ENCODE measurements at places on chromosomes 5 and 9.

DNA sequence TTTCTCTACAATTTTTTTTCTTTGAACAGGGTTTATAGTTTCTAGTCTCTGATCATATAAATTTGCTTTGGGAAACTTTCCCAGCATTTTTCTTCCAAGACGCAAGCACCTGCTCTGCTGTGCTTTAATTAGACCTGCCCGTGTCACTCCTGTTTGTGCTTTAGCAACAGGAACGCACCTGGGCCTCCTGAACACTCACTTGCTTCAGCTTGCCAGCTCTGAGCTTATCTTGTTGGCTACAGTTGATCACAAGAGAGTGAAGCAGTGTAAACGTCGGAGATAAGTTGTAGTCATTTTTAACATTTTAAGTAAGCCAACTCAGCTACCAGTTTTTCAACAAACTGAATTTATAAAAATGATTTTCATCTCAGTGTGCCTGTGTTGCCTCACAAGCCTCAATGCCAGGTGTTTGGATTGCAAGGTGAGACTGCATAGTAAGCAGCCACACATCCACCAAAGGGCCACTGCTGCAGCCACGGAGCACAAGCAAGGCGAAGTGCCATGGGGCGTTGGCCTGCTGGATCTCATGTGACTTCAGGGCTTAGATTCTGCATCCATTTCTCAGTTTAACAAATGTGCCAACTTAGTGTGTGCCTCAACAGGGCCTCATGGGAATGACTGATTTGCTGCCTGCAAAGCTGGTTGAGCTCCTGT, 166.9 kb downstream of the TRIO start:
- no peak for DNase-seq
- no peak overlapping the region for H3K27ac ChIP-seq
- H3K4me1 ChIP-seq = peaks cover 21% of the 10 kb centered on the region
- peaks cover 19% of the 10 kb centered on the region for H3K36me3 ChIP-seq
- H3K27me3 ChIP-seq = no peaks in the 10 kb centered on the region

DNA sequence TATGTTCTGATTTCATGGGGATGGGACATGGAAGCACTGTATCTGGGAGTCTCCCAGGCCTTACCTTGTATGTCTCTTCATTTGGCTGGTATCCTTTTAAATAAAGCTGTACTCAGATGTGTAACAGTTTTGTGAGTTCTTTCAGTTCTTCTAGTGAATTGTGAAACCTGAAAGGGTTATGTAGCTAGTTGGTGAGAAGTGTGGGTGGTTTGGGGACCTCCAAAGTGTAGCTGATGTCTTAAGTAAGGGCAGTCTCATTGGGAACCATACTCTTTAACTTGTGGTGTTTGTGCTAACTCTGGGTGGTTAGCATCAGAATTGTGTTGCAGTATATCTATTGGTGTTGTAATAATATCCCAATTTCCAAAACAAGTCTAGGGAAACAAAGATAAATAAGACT, 166.9 kb upstream of the CCNH start:
- H3K27me3 ChIP-seq = no peaks in the 10 kb centered on the region
- no peak overlapping the region for H3K27ac ChIP-seq
- DNase-seq = no peak
- no peaks in the 10 kb centered on the region for H3K36me3 ChIP-seq
- H3K4me1 ChIP-seq = no peaks in the 10 kb centered on the region

DNA sequence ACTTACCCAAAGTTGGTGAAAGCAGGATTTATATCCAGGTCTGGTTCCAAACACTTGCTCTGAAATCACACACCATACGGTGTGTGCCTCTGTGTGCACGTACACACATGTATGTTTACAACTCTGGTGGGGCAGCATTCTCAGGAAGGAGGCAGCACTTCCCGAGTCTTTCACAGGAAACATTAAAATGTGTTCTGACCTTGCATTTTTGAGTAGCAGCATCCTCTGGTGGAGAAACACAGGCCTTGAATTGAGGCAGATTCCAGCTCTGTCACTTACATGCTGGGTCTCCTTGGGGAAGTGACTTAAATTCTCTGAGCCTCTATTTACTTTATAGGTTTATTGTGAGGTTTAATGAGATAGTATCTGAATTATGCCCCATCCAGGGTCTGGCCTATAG, 126.4 kb downstream of the RGS3 start:
- H3K4me1 ChIP-seq = peaks cover 89% of the 10 kb centered on the region
- H3K4me3 ChIP-seq = no peak overlapping the region
- DNase-seq = no peak
- H3K27me3 ChIP-seq = no peaks in the 10 kb centered on the region
- no peaks in the 10 kb centered on the region for H3K36me3 ChIP-seq

DNA sequence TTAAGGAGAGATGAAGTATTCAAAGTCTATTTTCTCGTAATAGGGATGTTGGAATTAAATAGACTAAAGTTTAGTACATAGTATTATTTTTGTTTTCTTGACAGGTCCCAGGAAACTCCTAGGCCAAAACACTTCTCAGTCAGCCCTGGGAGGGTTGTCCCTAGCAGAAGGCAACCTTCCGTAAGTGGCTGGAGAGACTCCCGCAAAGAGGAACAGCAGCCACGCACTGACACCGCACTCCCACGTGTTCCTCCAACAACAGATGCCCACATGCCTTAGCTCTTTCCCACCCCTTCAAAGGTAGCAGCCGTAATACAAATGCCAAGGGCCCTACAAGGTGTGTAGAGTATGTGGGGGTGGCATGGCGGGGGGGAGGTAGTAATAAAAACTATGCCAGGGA, 28.4 kb downstream of the PCDHGC5 start:
- H3K27ac ChIP-seq = peak overlapping the region; percentile 93
- H3K4me1 ChIP-seq = peaks cover 79% of the 10 kb centered on the region

DNA sequence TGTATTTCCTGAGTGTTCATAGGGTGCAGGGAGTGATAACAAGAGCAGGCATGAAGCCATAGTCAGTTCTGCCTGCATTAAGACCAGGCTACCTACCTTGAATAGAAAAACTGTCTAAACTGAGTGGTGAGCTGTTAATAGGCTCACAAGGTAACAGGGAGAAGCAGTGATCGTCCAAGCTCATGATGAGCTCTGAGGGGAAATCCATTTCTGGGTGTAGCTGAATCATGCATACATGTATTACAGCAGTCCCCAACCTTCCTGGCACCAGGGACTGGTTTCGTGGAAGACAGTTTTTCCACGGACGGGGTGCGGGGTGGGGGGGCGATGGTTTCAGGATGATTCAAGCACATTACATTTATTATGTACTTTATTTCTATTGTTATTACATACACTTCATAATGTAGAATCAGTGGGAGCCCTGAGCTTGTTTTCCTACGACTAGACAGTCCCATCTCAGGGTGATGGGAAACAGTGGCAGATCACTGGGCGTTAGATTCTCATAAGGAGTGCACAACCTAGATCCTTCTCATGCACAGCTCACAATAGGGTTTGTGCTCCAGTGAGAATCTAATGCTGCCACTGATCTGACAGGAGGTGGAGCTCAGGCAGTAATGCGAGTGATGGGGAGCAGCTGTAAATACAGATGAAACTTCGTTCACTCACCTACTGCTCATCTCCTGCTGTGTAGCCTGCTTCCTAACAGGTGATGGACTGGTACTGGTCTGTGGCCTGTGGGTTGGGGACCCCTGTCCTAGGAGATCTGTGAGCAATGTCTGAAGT, 100.0 kb upstream of the IL6ST start:
- no peaks in the 10 kb centered on the region for H3K36me3 ChIP-seq
- H3K4me3 ChIP-seq = no peak overlapping the region
- no peak overlapping the region for H3K27ac ChIP-seq
- no peak for DNase-seq

DNA sequence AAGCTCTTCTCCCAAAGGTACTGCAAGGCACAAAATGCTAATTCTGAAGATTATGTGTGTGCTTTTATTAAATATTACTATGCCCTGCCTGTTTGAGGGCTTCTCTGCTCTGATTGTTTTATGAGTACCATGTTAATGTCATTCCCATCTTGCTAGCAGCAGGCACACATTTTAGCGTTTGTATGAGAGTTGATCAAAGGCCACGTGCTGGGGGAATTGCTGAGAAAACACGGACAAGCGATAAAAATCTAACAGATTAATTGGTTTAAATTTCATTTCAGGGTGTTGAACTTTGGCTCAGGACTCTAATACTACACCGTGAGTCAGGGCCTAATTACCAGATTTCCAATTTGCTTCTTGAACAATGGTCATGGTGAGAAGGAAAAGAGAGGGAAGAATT, 298.4 kb downstream of the EBF1 start:
- H3K4me3 ChIP-seq = no peak overlapping the region
- DNase-seq = no peak
- H3K36me3 ChIP-seq = no peaks in the 10 kb centered on the region
- H3K27me3 ChIP-seq = no peaks in the 10 kb centered on the region
- H3K4me1 ChIP-seq = peaks cover 16% of the 10 kb centered on the region
